Ovary (tissue), 10 donors: ENCODE measurements at places on chromosomes 12 and 14. TPM values are rescaled to one million over a fixed set of nuclear protein-coding genes. Genes with fewer than 3 reads are reported as not detected.

The TAS2R13 gene
- total RNA-seq, result 1.9 TPM

The VWF gene
- 68.5 TPM for total RNA-seq

The IFI27 gene
- total RNA-seq, result 46.1 TPM

The IL26 gene
- not detected for total RNA-seq

The STXBP6 gene
- total RNA-seq, result 4.5 TPM
